ENCODE measurements at places on chromosomes 4 and X.
A peak's percentile ranks its signal among the peaks of the same experiment; 100 is the strongest.

- no peak for DNase-seq
Measured at GRCh38 chrX:134528960-134529359, 69.0 kb downstream of the HPRT1 start.

GRCh38 chr4:107255114-107255513, 219.0 kb upstream of the DKK2 start:
- no peak for DNase-seq

- no peak for DNase-seq
Measured at GRCh38 chr4:97432551-97432950, 710.7 kb downstream of the STPG2 start.

DNA sequence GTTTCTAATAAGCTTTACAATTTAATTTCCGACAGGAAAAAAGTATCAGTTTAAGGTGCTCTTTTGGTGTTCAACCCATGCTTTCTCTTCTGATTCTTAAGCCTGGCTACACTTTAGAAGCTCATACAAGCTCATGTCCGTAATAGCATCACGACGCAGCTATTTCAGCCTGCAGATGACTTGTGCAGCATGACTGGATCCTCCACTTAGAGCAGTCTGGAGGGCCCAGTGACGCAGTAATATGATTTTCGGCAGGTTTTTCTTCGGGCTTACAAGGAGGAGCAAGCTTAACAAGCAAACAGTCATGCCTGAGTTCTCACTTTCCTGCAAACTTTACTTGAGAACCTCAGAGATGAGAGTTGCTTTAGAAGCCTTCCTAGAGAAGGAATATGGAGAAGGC, 85.3 kb upstream of the MAML3 start:
- DNase-seq, result no peak

DNA sequence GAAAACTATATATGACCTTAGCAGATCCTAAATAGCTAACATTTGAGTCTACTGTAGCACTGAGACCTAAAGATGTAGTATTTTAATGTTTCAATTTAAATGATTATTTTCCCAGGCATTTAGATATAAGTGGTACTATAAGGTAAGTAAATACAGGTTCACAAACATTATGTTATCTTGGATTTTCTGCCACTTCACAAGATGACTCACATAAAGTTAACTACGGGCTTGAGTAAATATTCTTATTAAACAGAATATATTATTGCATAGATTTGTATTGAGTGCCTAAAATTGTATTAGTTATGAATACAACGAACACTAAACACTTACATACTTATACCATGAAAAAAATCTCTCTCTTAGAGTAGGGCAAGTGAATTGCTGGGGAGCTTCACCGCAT, 34.2 kb upstream of the VCX3B start:
- no peak for DNase-seq

DNA sequence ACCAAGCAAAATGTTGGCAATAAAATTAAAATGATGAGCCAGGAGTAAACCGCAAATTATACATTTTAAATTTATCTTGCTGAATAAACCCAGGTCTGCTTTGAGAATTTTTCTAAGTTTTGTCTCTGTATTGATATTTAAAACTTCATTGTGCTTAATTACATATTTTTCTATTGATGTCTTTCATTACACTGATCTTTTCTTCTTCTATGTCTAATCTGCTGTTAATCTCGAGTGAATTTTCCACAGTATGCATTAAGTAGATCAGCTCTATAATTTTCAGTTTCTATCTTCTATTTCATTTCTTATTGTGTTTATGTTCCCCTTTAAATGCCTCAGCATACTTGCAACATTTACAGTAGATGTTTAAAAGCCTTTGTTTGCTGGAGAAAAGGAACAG, 918.7 kb downstream of the FAT4 start:
- DNase-seq, result no peak

GRCh38 chr4:93317561-93317960, 511.0 kb upstream of the ATOH1 start:
- DNase-seq, result no peak

DNA sequence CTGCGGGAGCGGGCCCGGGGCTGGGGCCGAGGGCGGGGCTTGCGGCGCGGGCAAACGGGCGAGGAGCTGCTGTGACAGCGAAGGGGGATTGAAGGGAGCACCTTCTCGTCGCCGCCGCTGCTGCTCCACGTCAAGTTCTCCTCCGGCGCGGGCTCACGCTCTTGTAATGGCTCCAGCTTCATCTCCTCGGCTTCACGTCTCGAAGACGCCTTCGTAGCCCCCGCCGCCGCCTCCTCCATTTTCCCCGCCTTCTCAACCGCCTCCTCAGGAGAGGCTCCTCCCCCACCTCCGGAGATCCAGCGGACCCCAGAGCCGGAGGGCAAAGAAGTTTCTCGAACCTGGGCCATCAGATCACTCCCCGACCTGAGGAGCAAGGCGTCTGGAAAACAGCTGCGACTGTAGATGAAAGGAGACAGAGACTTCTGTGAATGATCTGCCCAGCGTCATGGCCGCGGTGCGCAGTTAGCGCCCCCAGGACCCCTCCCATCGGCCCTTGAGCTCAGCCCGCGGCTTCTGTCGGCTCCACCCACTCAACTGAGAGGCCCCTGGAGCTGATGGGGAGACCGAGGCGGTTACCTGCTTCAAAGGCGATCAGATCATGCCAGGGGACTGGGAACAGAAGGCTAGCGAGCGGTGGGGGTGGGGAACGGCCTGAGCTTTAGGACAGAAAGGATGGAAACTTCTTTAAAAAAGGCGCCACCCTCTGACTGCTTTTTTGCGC, 895 bp downstream of the USP51 start:
- no peak for DNase-seq

DNA sequence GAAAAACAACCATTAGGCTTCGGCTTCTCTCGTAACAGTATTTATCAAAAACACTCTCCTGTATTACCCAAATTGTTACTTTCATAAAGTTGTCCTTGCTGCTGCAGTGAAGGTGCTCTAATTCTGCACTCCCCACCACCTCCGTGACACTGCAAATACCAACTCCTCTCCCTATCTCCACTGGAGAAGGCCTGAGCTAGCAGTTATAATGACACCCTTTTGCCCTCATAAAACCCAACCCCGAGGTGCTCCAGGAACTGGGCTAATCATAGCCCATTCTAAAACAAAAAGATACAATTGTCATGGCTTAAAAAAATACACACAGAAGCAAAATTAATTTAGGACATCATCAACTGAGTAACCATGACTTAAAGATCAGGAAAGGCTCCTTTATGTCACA, 59.2 kb downstream of the MAP7D2 start:
- no peak for DNase-seq

- no peak for DNase-seq
Measured at GRCh38 chr4:24895461-24895860, 17.4 kb downstream of the CCDC149 start.

GRCh38 chr4:109078724-109079123, 223.7 kb downstream of the COL25A1 start:
- DNase-seq, result no peak

- DNase-seq, result no peak
Measured at GRCh38 chr4:3313556-3314228, 20.9 kb downstream of the RGS12 start.

GRCh38 chr4:101191302-101192098, 155.8 kb downstream of the PPP3CA start:
- DNase-seq, result no peak

GRCh38 chr4:180518906-180519305, 1724.3 kb upstream of the TENM3 start:
- DNase-seq, result no peak

GRCh38 chr4:120263618-120264017, 197.0 kb upstream of the MAD2L1 start:
- no peak for DNase-seq

DNA sequence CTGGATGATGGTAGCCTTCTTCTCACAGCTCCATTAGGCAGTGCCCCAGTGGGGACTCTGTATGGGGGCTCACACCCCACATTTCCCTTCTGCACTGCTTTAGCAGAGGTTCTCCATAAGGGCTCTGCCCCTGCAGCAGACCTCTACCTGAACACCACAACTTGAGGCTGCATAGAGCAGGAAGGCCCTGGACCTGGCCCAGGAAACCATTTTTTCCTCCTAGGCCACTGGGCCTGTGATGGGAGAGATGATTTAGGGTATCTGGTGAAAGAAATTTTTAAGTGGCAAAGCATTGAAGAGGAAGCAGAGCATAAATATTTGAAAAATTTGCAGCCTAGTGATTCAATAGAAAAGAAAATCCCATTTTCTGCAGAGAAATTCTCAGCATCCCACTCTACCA, 17.3 kb downstream of the F8A3 start:
- no peak for DNase-seq

DNA sequence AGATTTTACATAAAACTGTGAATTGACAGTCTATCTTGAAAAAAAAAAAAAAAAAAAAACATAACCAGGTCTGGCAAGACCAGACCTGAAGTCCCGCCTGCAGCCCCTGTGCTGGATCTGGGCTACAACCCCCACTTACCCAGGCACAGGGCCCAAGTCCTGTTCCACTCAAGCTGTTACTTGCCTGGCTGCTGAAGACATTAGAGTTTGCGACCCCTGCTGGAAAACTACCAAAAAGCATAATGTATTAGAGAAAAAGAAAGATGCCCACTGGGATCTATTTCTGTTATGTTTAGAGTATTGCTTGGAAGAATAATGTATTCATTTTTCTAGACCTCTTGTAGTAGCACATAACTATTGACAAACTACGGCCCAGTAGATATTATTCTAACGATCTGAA, 4.7 kb downstream of the HS3ST1 start:
- peak; percentile 14 for DNase-seq

- no peak for DNase-seq
Measured at GRCh38 chr4:8913121-8913857, 41.6 kb upstream of the HMX1 start.

DNA sequence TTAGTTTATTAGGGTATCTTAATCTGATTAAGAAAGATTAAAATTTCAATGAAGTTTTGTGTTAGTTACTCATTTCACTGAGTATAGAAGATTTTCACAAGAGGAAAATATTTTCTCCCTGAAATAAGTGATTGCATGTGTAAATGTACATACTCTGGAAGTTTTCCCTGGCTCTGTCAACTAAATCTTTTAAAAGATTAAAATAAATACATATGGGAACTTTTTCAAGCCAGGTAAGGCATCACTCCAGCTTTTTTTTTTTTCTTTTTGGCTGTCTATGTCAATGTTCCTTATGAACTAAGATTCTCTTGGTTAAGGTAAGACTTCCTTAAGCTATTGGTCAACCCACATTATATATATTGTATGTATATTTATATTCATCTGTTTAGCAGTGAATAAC, 117.6 kb downstream of the CBR4 start:
- DNase-seq, result no peak

GRCh38 chr4:119106036-119107000, 29.3 kb upstream of the MYOZ2 start:
- DNase-seq, result no peak

DNA sequence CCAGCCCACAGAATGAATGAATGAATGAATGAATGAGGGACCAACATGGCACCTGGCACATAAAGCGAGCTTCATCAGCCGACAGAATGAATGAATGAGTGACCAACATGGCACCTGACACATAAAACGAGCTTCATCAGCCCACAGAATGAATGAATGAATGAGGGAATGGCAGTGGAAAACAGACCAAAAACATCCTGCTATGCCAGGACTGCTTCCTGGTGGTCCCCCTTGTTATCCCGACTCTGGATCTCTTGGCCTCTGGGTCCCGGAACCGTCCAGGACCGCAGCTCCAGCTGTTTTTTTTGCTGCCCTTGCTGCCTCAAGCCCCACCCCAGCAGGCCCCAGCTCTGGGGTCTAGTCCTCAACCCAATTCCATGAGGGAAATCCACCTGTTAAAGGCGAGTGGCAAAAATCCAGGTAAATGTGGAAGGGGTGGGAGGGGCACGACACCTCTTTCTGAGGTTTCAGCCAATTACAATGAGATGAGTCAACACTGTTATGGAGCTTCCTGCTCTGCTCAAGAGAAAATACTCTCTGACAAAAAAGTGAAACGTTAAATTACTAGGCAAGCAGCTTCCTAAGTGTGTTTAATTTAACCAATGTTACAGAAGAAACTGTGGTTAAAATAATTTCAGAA, 72.0 kb upstream of the MTNR1A start:
- DNase-seq, result no peak

GRCh38 chr4:184952522-184952921, 65.8 kb upstream of the HELT start:
- no peak for DNase-seq

GRCh38 chrX:67545036-67545821, 1.4 kb downstream of the AR start:
- DNase-seq, result no peak

GRCh38 chr4:145523117-145523516, 41.5 kb downstream of the SMAD1 start:
- DNase-seq, result no peak

DNA sequence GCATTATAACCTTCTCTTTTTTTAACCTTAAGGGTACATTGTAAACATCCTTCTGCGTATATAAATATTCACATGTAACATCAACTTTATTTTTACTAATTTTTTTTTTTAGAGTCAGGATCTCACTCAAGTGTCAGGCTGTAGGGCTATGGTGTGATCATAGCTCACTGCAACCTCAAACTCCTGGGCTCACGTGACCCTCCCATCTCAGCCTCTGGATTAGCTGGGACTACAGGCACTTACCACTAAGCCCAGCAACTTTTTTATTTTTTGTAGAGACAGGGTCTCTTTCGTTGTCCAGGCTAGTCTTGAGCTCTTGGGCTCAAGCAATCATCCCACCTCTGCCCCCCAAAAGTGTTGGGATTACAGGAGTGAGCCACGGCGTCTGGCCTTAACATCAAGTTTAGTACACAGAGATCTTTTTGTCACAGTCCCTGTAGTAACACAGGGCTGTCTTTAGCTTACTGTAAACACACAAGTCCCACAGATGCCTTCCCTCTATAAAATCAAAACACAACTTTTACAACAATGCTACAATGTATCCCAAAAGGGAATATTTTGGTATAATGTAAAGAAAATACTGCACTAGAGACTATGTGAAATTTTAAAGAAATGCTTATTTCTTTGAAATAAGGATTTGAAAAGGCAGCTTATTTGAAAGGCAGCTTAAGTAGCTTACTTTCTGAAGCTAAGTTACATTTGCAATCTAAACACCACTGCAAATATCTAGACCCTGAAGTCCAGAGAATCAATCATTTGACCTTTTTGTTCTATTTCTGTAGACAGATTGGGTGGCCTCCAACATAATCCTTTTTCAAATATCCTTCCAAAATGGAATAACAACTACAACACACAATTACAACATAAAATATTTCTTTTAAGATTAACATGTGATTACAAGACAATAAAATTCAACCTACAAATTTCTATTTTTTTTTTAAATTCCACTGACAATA, 116.0 kb downstream of the APBB2 start:
- no peak for DNase-seq

- DNase-seq, result peak; percentile 59
Measured at GRCh38 chr4:6327220-6327917, 57.7 kb downstream of the WFS1 start.

GRCh38 chrX:115968436-115969252, 201.9 kb upstream of the AGTR2 start:
- peak; percentile 61 for DNase-seq

GRCh38 chr4:111501946-111502345, 643.3 kb upstream of the FAM241A start:
- DNase-seq, result no peak

All from COR-L47 (cell line).